ENCODE measurements at places on chromosomes 16 and 17.

- DNase-seq = no peak
These were observed at the start of gene DNASE1L2 for GRCh38 chr16:2236337-2237101. Gene DNASE1L2, plus strand, starts transcription at chr16:2236444. Its CDS starts 373 bp downstream, at chr16:2236817.

DNA sequence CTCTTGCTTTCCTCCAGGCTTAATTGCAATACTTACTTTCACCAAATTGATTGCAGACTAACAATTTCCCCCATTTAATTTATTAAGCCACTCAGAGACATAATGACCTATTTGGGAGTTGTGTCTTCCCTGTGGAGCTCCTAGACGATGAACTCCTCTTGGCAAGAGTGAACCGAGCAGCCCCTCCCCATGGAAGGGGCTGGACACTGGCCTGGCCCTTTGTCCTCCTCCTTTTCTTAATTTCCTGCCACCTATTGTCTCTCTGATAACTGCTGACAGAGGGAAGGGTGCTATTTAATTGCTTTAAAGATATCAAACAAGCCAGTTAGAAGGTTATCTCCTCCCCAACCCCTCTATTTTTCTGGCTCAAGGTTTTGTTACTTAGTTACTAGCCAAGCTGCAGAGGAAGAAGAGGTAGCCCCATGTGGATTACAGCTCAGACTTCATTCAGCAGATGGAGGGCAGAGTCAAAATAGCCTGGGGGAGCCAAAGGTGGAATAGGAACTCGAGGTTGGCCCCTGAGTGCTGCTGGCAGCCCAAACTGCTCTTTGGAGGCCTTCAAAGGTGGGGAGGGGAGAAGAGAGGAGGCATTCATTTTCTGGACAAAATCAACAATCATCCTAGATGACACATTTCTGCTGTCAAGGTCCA, 3.7 kb upstream of the SSTR2 start:
- no peak for DNase-seq

DNA sequence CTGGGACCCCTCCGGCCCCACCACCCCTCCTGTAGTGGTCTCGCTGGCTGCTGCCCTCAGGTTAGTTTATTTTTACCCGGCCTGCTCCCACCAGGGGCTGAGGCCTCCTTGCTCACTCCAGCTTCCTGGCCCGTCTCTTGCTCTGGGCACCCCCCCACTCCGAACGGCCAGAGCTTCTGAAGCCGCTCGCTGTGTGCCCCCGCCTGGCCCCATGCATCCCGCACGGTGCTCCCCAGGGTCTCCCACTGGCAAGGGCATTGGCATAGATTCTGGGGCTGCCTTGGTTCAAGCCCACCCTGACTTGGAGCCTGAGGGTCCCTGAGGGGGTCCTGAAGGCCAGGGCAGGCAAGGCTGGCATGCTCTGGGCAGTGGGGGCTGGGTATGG, 186.4 kb downstream of the SEC14L1 start:
- DNase-seq = no peak

DNA sequence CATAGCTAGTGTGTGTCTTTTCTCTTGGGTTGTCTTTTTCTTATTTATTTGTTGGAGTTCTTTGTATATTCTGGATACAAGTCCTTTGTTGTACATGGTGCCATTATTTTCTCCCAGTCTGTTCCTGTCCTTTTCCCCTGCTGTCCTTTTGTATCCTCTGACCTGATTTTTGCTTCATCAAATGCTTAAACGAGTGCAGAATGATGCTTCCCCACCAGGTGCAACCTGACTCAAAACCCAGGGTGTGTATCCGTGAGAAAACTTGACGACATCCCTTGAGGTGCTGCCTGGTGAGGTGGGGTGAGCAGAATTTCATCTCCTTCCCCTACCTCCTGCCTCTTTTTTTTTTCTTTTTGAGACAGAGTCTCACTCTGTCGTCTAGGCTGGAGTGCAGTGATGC, 88.6 kb downstream of the NTN1 start:
- no peak for DNase-seq

GRCh38 chr17:58513267-58513964, 1.0 kb downstream of the MTMR4 start:
- DNase-seq = no peak

- no peak for DNase-seq
These were observed 18.5 kb downstream of the LMF1 start for GRCh38 chr16:952321-952720.

Data from fibroblast of mammary gland (primary cell).